Heart left ventricle (tissue), 16 donors: ENCODE measurements at places on chromosomes 11 and 22. TPM values are rescaled to one million over a fixed set of nuclear protein-coding genes. Genes with fewer than 3 reads are reported as not detected.

TSGA10IP gene
- total RNA-seq, result not detected

MRGPRF gene
- total RNA-seq, result 1.7 TPM

CYB561A3 gene
- total RNA-seq, result 8.3 TPM

FCHSD2 gene
- total RNA-seq, result 42.4 TPM

SVIP gene
- total RNA-seq, result 21.0 TPM

MMP8 gene
- total RNA-seq, result 0.21 TPM

KRTAP5-10 gene
- not detected for total RNA-seq

DNA sequence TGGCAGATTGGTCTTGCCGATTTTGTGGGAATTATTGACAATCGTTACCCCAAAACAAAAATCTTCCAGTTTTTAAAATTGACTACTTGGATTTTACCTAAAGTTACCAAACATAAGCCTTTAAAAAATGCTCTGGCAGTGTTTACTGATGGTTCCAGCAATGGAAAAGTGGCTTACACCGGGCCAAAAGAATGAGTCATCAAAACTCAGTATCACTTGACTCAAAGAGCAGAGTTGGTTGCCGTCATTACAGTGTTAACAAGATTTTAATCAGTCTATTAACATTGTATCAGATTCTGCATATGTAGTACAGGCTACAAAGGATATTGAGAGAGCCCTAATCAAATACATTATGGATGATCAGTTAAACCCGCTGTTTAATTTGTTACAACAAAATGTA, 37.2 kb downstream of the IGLL1 start:
- DNase-seq, result no peak

DNA sequence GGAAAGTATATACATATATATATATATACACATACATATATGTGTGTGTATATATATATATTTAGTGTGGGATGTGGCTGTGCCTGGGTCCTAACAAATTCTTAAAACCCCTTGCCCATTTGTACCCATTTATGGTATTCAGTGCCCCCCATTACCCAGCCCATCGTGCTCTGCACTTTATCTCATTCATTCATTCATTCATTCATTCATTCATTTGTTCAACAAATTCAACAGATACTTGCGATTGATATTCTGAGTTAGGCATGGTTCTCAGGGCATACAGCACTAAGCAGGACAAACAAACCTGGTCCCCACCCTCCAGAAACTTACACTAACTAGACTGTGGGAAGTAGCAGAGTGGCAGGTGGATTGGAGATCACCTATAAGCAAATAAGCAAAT, 56.6 kb upstream of the LMO2 start:
- DNase-seq, result no peak

- peak; percentile 85 for DNase-seq
These were observed 1.9 kb downstream of the MS4A10 start for GRCh38 chr11:60786811-60787567.

DNA sequence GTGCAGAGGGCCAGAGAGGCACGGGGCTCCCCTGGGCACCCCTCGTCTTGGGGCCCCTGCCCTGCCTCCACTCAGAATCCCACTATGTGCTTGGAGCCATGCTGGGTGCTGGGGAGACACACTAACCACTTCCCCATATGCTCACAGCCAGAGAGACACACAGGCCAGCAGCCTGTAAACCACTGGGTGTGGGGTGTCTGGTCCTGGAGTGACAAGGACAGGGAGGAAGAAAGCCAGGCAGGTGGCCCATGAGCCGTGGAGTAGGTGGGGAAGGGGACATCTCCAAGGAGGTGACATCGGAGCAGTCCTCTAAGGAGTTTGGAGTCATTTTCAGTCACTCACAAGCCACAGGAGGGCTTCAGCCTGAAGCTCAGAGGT, 58.9 kb downstream of the CDKN1C start:
- no peak for DNase-seq

DNA sequence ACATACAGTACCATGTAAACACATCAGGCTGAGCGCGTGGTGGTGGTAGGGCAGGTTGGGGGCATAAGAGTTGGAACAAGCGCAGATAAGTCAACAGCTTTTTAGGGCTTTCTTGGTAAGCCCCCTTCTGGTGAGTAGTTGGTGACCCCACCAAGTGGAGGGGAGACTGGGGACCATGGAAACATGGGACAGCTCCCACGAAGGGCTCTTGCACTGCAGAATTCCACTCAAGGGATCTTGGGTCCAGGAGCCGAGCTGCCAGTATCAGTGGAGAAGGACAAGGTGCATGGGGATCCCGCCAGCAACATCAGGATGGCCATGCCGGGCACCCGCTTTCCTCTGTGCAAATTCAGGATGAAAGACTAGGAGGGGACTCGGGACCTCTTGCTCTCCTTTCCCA, 6.2 kb upstream of the APOA1 start:
- no peak for DNase-seq

GRCh38 chr11:61971248-61972111, 4.0 kb upstream of the FTH1 start:
- DNase-seq, result peak; percentile 97

- no peak for DNase-seq
These were observed 90.7 kb downstream of the PPP6R3 start for GRCh38 chr11:68551223-68551622.

DNA sequence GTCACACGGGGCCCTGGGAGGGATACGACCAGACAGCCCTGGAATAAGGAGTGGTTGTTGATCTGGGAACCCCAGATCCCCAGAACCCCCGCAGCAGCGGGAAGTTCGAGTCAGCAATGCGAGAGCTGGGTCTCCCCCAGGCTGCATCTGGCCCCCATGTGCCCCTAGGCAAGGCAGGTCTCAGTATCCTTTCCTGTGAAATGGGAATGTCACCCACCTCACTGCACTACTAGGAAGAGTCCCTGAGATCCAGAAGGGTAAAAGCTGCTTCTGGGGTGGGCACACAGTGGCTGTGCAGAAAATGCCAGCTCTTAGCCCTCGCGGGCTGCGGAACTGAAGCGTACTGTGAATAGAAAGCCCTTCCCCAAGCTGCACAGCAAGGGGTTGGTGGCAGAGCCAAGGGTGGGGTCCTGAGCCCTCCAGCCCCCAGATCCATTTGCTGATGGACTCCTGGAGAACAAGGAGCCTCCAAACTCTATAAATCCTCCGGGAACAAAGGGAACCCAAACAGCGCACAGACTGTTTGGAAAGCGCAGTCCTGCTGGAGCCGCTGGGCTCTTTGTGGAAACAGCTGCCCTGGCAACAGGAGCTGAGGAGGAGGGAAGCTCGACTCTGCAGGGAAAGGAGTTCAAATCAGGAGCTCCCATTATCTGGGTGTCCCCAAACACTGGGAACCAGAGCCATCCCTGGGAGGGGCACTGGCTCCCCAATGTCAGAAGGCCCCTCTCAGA, 68.2 kb upstream of the SHISAL1 start:
- DNase-seq, result no peak

- DNase-seq, result no peak
These were observed 9.0 kb upstream of the CCT8L2 start for GRCh38 chr22:16601437-16602223.

- no peak for DNase-seq
These were observed 7.5 kb upstream of the CAVIN3 start for GRCh38 chr11:6327806-6328205.

DNA sequence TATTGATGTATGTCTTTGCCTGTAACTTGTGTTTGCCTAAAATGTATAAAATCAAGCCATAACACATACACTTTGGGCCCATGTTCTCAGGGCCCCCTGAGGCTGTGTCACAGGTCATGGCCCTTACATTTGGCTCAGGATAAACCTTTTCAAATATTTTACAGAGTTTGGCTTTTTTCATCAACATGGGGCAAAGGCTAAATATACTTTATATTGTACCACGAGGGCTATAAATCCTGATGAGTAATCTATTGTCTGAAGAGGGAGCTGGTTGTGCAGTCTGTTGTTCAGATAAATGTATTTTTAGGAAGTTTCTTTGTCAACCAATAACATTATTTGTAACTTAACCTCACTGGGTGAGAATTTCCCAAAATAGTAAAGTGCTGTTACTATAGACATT, 404.6 kb upstream of the DDI1 start:
- no peak for DNase-seq

DNA sequence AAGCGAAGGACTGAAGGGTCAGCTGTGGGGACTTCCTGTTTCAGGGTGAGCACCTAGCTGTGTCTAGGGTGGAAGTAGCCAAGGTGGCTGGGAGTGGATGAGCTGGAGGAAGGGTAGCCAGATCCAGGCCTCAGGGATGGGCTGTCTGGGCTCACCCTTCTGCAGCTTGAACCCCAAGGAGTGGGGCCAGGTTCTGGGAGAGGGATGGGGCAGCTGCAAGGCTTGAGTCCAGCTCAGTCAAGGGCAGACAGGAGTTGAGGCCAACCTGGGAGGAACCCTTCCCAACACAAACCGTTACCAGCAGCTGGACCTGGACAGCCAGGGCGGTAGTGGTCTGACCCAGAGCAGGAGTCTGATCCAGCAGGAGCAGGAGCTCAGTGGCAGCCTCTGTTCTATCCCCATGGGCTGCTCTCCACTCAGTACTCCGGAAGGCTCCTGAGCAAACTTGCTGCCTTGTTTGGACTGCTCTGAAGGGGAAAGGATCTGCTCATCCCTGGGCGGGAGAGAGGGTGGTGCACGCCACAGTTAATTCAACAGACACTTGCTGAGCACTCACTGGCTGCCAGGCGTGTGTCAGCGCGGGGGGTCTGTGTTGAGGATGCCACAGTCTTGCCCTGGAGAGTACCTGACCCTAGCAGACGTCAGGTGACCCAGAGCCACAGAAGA, 53.8 kb upstream of the THY1 start:
- DNase-seq, result no peak

GRCh38 chr11:93569496-93569895, 26.3 kb upstream of the SMCO4 start:
- no peak for DNase-seq

DNA sequence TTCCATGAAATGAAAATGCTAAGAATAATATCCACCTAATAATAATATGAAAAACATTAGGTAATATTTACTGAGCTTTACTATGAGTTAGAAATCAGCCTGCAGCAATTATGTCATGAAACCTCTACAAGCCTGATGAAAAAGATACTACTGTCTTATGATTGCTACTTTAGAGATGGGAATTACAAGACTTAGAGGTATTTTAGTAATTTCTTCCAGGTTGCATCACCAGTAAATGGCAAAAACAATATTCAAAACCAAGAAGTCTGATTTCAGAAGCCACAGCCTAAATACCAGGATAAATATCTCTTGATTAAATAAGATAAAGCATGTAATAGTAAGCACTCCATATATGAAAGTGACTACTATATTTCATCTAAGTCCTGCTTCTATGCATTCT, 13.8 kb downstream of the OR5B21 start:
- no peak for DNase-seq

GRCh38 chr22:32775957-32776356, 25.5 kb upstream of the TIMP3 start:
- no peak for DNase-seq

- DNase-seq, result no peak
These were observed 43.1 kb upstream of the NECTIN1 start for GRCh38 chr11:119772076-119772475.

- DNase-seq, result no peak
These were observed 1.4 kb downstream of the TRPC6 start for GRCh38 chr11:101582236-101582988.

- DNase-seq, result no peak
These were observed 867.1 kb downstream of the BRD1 start for GRCh38 chr22:48960576-48960975.

DNA sequence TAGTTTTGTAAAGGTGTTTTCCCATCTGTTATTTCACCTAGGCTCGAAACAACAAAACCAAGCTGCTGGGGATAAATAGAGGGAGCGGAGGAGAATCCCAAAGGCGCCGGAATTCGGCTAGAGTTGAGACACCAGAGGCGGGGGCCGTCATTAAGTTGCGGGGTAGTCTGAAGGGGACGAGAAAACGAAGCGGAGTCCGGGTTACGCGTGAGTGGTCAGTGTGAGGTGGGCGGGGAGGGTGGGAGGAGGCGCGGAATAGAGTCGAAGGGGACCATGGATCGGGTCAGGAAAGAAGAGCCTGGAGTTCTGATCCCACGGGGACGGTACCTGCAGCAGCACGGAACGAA, 361 bp downstream of the SRPRA start:
- no peak for DNase-seq

DNA sequence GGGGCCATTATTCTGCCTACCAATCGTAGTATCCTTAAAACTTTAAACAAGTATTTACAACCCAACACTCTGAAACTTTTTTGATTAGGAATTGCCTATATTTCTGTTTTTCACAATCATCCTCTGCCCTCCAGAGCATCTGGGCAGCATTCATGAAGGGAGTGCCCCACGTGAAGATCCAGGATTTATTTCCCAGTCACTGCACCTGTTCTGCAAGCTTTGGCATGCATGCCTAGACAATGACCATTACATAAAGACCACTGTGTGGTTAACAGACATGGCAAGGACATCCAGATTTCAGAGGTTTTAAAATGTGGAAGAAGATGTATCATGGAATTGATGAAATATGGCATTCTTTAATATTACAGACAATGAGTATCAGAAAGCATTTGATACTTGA, 1083.8 kb downstream of the TBC1D22A start:
- DNase-seq, result no peak

DNA sequence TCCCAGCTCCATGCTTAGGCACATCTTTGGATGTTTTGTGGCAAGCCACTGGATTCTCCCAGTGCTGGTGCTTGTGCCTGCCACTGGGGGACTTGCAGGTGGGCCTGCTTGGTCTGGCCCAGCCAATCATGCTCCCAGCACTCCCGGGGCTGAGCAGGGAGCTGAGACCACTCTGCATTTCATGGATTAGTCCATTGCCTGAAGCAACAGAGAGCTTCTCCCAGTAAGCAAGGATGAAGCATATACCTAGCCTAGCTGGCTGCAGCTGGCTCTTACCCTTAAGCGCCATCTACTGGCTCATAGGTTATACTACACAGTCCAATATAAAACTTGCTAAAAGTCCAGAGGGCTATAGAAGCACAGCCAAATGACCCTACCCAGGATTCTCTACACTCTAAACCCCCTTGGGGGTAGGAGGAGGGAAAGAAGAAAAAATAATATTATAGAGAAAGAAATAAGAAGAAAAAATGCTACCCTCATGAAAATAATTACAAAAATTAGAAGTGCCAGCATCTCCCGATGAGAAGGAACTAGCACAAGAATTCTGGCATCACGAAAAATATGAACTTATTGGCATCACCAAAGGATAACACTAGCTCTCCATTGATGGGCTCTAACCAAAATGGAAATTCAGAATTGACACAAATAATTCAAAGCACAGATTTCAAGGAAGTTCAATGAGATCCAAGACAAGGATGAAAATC, 275.3 kb downstream of the C11orf87 start:
- DNase-seq, result no peak

DNA sequence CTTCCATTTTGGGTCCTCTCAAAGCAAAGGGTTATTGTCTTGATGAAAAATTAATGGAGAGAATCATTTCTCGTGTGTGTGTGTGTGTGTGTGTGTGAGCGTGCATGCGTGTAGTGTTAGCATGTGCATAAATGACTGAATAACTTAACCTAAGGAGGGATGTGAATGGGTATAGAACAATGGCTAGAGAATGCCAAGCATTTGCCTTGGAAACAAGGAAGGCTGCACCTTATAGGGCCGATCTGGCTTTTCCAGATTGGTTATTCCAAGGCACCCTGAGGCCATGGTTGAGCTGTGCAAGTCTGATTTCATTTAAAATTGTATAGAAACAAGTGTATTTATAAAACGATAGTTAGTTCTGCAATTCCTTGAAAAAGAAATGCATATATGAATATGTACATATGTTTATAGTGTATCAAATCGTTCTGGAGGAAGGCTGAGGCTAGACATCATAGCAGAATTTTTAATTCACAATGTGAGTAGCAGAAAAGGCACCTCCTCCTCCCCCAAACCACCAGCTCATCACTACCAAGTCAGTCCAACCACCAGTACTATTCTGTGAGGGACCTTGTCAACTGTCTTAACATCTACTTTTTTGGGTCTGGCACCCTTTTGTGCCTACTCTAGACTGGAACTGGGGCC, 322.7 kb upstream of the ISX start:
- DNase-seq, result no peak
